ENCODE measurements at places on chromosomes 11 and 22.

DNA sequence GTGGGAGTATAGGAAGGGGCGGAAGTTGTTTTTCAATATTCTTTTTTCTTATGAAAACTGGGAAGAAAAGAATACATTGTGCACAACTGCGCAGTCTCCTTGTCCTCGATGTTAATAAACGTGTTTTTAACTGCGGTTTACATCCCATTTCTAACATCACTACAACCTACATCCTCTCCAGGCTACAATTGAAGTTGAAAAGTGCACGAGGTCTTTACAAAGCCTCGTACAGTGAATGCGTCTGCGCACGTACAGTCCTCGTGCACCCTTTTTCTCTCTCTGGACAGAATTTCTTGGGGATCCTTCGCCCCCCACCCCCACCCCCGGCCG, 102.4 kb downstream of the WT1 start:
- no peak for DNase-seq

- DNase-seq: no peak
Measured at GRCh38 chr11:89457190-89457589, 34.0 kb downstream of the NOX4 start.

- no peak for DNase-seq
Measured at GRCh38 chr11:93727985-93728791, 13.1 kb downstream of the TAF1D start.

DNA sequence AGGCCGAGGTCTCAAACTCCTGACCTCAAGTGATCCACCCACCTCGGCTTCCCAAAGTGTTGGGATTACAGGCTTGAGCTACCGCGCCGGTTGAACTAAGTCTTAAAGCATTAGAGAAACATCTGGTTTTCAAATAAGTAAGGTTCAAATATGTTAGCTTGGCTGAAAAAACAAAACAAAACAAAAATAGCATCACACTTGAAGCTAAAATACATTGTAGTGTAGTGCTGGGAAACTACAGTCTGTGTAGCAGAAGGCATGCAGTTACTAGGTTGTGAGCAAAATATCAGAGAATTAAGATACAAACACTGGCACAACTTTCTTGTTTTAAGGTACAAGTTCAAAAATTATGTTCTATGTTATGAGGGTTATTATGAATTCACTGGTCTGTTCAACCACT, 224.8 kb upstream of the CHORDC1 start:
- no peak for DNase-seq

GRCh38 chr11:19777039-19777376, 64.4 kb downstream of the NAV2 start:
- DNase-seq: no peak
